ENCODE measurements at places on chromosomes 3 and 15.

GRCh38 chr3:140344082-140344454, 333.8 kb upstream of the TRIM42 start:
- no peak for DNase-seq

DNA sequence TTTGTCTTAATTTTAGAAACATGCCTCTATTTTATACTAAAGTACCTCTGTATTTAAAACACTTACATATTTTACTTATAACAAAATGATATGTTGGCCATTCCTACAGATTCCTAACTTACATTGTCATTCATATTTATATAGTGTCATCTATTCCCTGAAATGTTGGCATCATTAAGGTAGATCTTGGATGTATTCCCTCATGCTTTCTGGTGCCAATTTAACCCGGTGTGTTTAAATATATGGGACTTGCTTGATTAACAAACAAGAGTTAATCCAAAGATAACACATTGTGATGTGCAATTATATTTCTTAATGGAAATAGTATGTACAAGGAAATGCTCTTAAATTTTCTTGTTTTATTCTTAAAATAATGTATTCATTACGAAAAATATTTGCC, 352.3 kb downstream of the NAALADL2 start:
- DNase-seq: no peak

DNA sequence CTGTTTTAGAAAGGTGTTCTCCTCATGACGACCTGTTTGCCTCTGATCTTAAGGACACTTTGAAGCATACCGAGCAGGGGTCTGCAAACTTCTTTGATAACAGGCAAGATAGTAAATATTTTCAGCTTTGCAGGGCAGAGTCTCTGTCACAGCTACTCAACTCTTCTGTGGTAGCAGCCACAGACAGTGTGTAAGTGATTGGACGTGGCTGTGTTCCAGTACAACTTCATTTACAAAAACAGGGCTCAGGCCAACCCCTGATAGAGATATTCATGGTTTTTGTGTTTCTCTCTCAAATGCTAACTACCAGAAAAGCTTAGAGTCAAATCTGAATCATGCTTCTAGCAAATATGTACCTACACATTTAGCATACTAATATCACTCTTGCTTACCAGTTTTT, 51.5 kb downstream of the TGFBR2 start:
- no peak for DNase-seq

- no peak for DNase-seq
These were observed 5.1 kb upstream of the IQSEC1 start for GRCh38 chr3:13078163-13078905.

DNA sequence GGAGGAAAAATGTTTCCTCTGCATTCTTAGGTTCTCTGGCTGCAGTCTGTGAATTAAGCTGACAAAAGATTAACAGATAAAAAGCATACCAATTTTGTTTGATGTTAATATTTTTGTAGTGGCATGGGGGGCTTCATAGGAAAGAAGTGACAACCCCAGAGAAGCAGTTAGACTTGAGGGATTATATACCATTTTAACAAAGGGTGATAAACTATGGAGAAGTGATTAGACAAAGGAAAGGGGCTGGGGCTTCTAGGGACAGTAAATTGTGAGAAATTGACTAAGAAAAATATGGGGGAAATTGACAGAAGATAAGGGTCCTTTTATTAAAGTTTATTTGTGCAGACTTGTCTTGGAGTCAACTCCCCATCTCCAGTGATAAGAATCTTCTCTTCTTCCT, 55.7 kb upstream of the NR2E3 start:
- no peak for DNase-seq

- DNase-seq: no peak
These were observed 593 bp downstream of the PRR23A start for GRCh38 chr3:139005356-139005993.

- DNase-seq: no peak
These were observed 40.5 kb upstream of the XIRP1 start for GRCh38 chr3:39232859-39233258.

- no peak for DNase-seq
These were observed 65.4 kb downstream of the IQCH start for GRCh38 chr15:67319961-67320360.

- DNase-seq: no peak
These were observed 3.0 kb downstream of the TRIM59 start for GRCh38 chr3:160446522-160447056.

DNA sequence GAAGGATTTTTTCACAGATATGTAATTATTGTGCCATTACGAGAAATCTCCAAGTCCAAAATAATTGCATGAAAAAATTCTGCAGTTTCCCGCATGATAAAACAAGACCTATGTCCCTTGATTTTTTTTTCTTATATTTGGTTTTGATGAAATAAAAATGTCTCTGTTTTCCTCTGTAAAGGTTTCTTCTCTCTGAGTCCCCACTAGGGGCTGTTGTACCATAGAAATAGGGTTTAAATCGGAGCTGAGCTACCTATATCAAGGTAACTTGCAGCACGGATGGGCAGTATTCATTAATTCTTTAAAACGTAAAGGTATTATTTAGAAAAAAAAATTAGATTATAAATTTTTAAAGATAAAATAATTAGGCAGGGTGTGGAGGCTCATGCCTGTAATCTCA, 66.6 kb upstream of the IGF1R start:
- DNase-seq: no peak

- no peak for DNase-seq
These were observed 10.5 kb downstream of the GABRG3 start for GRCh38 chr15:26981492-26981891.

DNA sequence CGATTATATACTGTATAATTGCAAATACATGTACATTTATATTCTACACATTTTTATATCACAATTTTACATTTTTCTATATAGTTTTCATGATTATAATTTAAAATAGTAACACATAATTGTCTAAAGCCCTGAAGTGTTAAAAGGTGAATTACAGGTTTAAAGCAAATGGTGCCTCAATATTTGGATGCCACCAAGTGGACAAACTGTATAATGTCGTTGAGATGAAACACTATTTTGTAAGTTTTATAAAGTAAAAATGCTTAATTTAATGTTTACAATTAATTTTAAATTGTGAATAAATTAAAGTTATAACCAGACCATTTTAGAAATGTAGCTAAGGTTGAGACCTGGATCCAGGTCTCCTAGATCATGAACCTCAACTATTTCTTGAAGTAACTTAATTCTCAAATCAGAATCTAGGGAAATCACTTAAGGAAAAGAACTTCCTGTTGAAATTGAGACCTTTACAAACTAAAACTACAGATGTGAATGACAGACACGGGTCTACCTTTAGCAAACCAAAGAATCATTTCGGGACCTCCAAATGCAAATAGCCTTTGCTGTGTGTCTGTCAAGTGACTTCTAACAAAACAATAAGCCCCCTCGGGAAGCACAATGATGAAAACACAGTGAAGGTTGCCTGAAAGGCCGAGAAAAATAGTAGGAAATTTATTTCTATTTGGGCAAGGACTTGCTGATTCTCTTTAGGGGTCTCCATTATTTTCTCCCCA, 37.8 kb downstream of the EHHADH start:
- DNase-seq: no peak

DNA sequence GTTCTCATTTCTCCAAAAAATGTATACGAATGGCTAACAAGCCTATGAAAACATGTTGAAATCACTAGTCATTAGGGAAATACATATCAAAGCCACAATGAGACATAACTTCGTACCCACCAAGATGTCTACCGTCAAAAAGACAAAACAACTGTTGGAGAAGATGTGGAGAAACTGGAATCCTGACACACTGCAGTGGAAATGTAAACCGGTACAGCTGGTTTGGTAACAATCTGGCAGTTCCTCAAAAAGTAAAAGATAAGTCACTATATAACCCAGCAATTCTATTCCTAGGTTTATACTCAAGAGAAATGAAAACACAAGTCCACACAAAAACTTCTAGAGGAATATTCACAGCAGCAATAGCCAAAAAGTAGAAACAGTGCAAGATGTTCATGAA, 7.0 kb downstream of the SCAPER start:
- no peak for DNase-seq

DNA sequence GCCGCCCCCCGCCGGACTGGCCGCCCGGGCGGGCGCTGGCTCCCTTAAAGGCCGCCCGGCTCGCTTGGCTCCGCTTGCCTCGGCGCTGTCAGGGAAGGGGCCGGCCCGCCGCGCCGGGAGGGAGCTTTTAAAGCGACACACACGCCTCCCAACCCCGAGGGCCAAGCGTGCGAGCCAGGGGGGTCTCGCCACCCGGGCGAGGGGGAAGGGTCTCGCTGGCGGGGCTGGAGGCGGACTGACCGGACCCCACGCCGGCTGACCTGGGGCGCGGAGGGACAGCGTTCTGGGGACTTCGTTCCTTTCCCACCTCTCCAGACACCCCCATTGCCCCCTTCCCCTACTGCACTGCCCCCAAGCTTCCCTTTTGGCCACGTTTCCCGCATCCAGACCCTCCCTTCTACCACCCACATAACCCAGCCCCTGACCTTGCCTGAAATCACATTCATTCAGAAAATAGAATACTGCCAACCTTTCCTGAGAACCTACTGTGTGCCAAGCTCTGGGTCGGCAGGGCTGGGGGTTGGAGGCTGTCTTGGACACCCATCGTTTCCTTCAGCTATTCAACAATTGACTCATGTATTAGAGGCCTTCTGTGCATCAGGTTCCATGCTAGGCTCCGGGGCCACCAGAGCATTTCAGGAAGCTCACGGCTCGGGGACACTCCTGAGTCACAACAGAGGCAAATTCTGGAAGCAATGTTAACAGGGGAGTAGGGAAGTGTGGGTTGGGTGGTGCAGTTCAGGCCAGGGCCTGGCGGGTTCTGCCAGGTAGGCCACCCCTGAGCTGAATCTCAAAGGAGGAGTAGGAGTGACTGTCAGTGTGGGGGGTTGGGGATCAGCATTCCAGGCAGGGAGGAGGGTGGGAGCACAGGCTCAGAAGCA, at the start of gene INSYN1:
Gene INSYN1 (minus strand): TSS at position 102 of the 881 bp plus-strand sequence. CDS start 2,221 bp downstream, outside the sequence.
- peak; percentile 48 for DNase-seq

DNA sequence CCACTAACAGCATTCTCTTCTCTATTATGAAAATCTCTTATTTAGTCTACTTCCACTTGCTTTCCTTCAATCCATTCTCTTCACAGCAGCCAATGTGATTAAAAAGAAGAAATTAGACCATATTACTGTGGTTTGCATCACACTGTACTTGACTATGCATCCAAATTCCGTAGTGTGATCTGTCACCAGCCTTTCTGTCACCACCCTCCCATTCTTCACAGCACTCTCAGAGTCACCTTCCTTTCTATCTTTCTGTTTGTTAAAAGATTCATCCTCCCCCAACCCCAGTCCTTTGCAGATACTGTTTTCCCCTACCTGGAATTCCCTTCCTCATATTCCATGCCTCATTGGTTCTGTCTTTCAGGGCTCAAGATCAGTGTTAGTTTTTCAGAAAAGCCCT, 55.0 kb upstream of the ABHD10 start:
- no peak for DNase-seq

DNA sequence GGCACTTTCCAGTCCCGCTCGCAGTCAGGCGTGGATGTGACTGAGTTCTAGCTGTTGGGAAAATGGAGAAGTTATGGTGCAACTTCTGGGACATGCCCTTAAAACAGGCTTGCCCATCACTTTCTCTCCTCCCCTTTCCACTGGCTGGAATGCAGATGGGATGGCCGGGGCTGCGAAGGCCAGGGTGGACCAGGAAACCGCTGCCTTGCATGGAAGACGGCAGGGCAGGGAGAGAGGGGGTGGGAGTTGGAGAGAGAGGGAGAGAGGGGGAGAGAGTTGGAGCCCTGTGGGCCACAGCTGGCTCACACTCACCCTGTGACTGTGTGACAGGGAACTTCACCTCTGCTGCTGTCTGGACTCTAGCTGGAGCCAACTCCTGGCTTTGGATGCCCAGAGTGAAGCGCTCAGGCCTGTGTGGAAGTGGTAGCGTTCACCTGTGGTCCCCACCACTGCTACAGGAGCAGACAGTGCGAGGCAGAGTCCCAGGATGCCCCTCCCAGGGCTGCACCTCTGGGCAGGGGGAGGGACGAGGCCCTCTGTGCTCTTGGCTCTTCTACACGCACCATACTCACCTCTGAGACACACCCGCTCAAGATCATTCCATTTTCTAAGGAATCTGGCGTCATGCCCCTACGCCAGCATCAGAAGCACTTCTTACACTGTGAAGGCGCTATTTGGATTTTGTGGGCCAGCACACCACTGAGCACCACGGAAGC, 36.6 kb downstream of the KLHL25 start:
- DNase-seq: no peak

DNA sequence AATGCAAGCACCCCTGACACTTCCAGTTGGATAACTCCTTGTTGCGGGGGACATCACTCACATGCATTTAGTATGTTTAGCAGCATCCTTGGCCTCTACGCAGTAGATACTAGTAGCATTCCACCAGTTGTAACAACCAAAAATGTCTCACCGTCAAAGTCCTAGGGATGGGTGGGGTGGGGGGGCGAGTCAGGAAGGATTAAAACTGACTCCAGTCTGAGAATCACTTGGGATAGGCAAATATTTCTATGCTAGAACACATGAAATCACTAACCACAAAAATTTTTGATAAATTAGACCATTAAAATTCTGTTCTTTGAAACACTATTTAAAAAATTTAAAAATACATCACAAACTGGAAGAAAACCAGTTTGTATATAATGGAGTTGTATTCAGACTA, 18.0 kb downstream of the ICE2 start:
- no peak for DNase-seq

DNA sequence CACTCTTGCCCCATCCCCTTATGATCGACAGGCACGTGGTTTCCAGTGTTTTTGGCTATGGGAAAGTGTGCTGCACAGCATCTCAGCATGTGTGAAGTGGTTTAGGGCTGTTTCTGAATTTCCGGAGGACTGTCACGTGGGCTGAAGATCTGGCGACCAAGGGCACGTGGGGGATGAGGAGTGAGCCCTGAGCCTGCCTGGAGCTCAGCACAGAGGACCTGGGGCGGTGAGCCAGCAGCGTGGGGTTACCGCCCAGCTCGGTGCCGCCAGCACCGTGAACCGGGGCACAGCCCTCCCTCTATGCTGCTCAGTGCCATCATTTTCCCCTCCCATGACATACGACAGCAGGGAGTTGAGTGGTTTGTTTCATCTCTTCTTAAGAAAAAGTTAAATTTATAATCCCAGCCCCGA, 150.2 kb downstream of the DNAJB8 start:
- DNase-seq: no peak

DNA sequence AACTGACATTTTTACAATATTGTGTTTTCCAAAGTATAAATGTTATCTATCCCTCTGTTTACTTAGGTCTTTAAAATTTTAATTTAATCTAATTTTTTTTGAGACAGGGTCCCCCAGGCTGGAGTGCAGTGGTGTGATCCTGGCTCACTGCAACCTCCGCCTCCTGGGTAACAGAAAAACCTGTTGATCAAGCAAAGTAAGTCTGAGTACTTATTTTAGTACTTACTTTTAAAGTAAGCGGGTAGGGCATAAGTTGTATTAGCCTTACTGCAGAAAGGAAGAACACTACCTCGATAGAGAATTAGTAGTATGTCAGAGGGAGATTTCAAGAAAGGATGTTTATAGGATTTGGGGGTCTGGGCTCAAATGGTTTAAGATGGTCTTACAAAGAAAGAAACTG, 11.9 kb upstream of the FEM1B start:
- no peak for DNase-seq

DNA sequence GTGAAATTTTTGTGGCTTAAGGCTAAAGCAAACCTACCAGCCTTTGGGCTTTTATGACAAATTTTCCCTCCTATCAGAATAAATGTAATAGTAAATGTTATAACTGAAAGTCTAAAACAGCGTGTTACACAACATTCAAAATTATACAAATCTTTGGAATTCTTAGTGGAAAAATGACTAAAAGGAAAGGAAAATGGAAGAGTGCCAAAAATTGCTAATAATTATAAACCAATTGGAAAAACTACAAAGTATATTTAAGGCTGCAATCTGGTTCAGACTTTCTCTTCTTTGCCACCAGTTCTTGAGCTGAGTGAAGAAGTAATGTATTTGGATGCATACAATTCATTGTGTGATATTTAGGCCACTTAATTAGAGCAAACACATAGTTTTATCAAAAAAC, 45.6 kb upstream of the PHLDB2 start:
- DNase-seq: no peak

Measured in HTR-8/SVneo (cell line).